ENCODE measurements at places on chromosomes 4 and X. TPM values are rescaled to one million over a fixed set of nuclear protein-coding genes. Genes with fewer than 3 reads are reported as not detected.

DNA sequence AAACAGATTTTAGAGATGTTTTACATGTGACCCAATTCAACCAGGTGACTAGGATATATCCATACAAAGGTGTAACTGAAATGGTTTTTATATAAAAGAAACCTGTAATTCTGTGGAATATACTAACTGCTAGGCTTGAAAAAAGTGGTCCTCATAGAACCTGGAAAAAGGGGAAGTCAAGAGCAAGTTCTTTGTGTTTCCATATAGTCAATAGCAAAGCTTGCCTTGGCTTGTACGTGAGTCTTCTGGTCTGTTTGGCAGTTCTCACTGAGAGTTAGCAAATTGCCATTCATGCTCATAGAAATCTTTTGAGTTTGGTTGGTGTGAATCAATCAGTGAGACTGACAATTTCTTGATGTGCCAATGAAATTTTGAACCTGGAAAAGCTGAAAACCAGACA, 79.4 kb upstream of the SMIM10 start:
- no peak for DNase-seq

GRCh38 chr4:61911313-61911756, 711.2 kb downstream of the ADGRL3 start:
- DNase-seq = no peak

DNA sequence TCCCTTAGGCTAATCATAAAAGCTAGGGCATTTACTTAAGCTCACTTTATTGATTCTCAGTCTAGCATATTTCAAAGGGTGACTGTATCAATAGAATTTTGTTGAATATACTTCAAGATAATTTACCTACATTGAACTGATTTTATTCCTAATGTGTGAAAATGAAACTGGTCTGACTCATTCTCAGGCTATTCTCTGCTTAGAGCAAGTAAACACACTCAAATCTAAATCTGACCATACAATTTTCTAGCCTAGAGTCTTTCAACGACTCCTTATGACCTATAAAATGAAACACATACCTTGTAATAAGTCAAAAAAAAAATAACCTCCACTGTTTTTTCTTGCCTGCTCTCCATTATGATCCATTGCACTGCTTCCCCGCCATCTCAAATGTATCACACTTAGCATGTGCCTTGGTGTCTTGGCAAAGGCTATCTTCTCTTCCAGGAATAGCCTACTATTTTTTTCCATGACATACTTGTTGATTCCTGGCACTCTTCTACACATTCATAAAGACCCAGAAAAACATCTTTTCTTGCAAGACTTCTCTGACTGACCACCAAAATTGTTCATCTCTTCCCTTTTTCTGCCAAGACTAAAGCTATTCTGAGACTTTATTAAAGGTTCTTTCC, 965.1 kb upstream of the HS3ST1 start:
- no peak for DNase-seq

DNA sequence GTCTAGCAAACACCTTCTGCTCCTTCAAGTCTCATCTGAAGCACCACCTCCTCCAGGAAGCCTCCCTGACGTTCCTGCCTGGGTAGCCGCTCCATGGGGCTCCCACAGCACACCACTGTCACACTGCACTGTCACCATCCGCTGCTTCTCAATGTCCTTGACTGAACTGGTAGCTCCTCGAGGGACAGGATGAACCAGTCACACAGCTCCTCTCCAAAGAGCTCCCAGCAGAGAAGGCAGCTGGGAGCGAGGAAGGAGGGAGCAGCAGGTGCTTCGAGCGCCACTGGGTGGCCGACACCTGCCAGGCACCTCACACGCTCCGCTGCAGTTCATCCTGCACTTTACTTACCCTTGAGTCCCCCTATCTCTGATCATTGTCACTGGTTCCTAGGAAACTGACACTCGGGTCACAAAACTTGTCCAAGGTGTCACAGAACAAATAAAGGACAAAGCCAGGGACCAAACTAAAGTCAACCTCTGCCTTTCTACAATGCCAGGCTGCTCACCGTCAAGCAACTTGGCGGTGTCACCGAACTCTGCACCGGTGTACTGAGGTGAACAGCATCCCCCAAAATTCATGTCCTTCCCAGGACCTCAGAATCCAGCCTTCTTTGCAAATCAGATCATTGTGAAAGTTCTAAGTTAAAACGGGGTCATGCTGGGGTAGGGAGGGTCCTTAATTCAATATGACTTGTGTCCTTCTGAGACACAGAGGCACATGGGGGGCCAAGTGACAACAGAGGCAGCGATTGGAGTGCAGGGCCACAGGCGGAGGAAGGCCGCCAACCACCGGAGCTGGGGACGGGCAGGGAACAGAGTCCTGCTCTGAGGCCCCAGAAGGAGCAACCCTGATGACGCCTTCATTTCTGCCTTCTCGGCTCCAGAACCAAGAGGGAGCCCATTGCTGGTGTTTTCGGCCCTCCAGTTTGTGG, 5.5 kb upstream of the S100P start:
- DNase-seq = peak; percentile 36

DNA sequence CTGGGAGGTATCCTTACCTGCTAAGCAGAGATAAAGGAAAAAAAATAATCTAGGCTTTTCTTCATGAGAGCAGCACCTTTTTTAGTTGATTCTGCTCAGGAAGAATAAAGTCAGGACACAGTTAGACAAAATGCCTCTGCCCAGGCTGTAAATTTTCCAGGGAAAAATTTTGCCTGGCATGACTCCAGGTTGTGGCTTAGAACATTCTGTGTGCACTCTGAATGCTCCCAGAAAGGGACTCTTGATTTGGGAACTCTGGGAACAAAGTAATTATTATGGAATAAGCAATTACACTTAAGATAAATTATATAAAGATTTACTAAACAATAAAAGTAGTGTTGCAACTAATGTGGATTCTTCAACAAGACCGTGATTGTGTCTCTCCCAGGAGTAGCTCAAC, 826.2 kb upstream of the TENM3 start:
- no peak for DNase-seq

GRCh38 chrX:110346681-110347080, 12.0 kb upstream of the RTL9 start:
- DNase-seq = no peak

- no peak for DNase-seq
These were observed 2.6 kb downstream of the MRPL1 start for GRCh38 chr4:77865259-77865658.

GRCh38 chrX:66002824-66003680, 36.8 kb downstream of the VSIG4 start:
- DNase-seq = no peak

The PAGE4 gene
- not detected for total RNA-seq

The AMOT gene
- 16.2 TPM for total RNA-seq

The GAGE12F gene
- not detected for total RNA-seq
